Vagina (tissue), 2 donors: ENCODE measurements at places on chromosomes 3 and 15. TPM values are rescaled to one million over a fixed set of nuclear protein-coding genes. Genes with fewer than 3 reads are reported as not detected.

DNA sequence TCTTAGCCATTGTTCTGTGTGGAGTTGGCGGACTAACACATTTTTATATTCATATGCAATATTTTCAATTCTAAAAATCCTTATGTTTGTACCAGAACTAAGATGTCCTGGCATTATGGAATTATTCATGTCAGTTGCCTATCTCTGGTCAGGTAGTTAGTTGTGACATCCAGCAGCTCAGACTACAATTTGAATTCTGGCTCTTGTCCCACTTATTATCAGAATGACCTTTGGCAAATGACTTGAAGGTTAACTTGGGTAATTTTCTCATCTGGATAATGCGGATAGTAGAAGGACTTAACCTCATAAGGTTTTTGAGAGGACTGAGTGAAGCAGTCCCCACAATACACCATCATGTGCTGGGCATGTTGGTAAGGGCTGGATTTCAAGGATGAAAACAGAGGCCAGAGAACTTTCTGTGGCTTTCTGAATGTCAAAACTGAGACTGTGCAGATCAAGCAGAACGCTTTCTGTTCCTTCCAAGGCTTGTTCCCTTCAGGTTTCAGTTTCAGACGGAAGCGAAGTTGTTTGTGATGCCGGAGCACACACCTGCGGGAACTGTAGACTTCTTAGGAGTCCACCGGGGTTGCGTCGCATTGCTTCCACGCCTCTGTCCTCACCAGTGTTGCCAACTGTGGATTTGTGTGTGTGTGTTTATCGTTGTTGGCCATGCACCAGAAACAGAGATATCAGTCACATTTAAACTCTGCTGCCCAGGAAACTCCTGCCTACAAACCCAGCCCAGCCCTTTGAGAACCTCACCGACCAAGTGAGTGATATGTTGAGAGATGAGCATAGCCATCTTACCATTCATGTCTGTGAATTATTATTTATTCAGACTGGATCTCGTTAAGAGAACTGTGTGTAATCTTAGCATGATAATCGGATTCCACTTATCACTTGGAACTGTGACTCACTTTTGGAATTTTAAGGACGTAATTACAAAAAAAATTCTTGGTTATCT is 76.0 kb downstream of the PTPRG start:
- no peaks in the 10 kb centered on the region for H3K36me3 ChIP-seq
- DNase-seq = no peak
- no peaks in the 10 kb centered on the region for H3K27me3 ChIP-seq
- no peak overlapping the region for H3K4me3 ChIP-seq
- H3K4me1 ChIP-seq = peaks cover 16% of the 10 kb centered on the region

- H3K36me3 ChIP-seq = no peaks in the 10 kb centered on the region
- peaks cover 79% of the 10 kb centered on the region for H3K4me1 ChIP-seq
- H3K27me3 ChIP-seq = no peaks in the 10 kb centered on the region
- H3K4me3 ChIP-seq = no peak overlapping the region
- H3K27ac ChIP-seq = no peak overlapping the region
Measured at GRCh38 chr3:172173316-172174254, 134.2 kb downstream of the FNDC3B start.

RHCG gene
- total RNA-seq = 1,938 TPM

GPX1 gene
- 326 TPM for total RNA-seq
